ENCODE measurements at places on chromosomes 4 and X.

- no peak for DNase-seq
Measured at GRCh38 chr4:52234561-52235440, 183.7 kb downstream of the SPATA18 start.

GRCh38 chrX:12034741-12035140 lies 103.5 kb upstream of the FRMPD4 start:
- DNase-seq = no peak

GRCh38 chr4:62399242-62399641 lies 1199.1 kb downstream of the ADGRL3 start:
- DNase-seq = no peak

DNA sequence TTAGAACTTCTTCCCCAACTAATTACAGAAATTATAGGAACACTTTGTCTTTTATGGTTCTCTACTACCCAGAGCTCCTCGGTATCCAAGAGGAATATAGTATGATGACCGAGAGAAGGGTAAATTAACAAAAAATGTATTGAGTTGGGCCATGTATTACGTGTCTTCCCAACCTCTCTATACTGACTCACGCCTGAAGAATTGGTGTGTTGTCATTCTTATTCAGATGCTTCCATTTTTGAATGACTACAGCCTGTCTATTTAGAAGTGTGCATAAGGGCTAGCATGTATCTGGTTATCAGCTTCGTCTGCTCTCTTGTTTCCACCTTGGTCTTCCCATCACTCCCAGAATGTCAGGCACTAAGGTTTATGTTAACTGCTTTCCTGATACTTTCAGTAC lies 24.5 kb upstream of the SCD5 start:
- no peak for DNase-seq

- DNase-seq = no peak
Measured at GRCh38 chr4:122816476-122816875, 10.2 kb upstream of the FGF2 start.

GRCh38 chr4:61299316-61299715 lies 99.2 kb downstream of the ADGRL3 start:
- no peak for DNase-seq

DNA sequence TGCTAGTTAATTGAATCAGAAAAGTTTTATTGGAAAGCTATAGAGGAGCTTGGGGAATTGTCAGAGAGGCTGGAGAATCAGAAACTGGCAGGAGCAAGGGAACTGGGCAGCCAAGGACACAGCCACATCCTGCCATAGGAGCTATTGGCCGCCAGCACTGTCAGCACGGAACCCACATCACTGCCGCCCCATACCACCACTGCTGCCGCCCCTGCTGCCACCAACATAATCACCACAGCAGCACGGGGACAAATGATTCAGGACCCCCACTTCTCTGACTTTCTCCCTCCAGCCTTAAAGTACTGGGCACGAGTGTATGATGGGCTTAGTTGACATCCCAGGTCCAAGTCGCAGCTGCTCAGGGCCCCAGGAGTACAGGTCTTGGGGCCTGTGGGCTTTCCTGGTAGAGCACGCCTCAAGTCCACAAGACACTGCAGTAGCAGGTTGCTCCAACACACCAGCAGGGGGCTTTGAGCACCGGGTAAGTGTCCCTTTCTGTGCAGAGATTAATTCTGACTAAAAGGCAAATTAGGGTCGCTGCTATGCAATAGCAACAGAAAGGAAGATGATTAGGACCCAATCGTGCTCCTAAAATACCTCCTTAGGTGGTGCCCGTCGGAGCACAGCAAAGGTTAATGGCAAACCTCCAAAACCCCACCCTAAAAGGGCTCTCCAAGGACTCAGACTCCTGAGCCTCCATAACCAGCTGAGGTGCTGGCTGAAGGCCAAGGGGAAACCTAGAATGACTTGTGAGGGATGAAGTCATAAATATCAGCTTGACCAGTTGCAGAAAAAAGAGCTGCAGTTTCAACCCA lies 6.9 kb downstream of the PJA1 start:
- no peak for DNase-seq

- no peak for DNase-seq
Measured at GRCh38 chrX:101357166-101357795, 8.7 kb upstream of the TIMM8A start.

Measured in stimulated activated CD4-positive, alpha-beta T cell treated with anti-CD3 and anti-CD28 coated beads, Interleukin-15, amount 100 ng/mL, for 1 hour (primary cell).